ENCODE measurements at places on chromosomes 4 and X.

DNA sequence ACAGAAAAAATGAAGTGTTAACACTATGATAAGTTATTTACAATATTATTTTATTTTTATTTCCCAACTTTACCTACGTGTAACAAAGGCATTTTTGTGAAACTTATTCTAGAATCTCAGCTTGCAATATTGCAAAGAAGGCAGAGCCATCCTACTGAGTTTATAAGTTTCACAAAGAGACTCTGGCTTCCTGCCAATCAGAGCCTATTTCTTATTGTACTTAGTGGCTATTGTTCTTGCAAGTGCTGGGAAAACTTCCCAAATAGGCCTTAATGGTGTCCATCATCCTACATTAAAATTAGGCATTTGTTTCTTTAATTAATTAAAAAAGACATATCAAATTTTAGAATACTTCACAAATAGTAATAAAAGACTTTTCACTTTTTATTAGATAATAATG, 233.2 kb downstream of the EPHA5 start:
- no peak for DNase-seq

- no peak for DNase-seq
Observed at GRCh38 chr4:175702703-175703102, 109.4 kb downstream of the GPM6A start.

DNA sequence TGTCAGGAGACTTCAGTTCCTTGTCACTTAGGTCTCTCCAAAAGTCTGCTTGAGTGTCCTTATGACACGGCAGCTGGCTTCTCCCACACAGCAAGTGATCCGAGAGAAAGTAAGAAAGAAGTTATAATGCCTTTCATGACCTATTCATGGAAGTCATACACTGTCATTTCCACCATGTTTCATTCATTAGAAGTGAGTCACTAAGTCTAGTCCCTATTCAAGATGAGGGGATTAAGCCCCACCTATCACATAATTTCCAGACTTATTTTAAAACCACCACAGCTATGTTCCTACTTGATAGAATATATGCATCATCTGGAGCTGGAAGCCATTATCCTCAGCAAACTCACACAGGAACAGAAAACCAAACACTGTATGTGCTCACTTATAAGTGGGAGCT, 25.2 kb upstream of the COL25A1 start:
- no peak for DNase-seq

- no peak for DNase-seq
Observed at GRCh38 chrX:114390251-114390796, 193.6 kb upstream of the HTR2C start.

DNA sequence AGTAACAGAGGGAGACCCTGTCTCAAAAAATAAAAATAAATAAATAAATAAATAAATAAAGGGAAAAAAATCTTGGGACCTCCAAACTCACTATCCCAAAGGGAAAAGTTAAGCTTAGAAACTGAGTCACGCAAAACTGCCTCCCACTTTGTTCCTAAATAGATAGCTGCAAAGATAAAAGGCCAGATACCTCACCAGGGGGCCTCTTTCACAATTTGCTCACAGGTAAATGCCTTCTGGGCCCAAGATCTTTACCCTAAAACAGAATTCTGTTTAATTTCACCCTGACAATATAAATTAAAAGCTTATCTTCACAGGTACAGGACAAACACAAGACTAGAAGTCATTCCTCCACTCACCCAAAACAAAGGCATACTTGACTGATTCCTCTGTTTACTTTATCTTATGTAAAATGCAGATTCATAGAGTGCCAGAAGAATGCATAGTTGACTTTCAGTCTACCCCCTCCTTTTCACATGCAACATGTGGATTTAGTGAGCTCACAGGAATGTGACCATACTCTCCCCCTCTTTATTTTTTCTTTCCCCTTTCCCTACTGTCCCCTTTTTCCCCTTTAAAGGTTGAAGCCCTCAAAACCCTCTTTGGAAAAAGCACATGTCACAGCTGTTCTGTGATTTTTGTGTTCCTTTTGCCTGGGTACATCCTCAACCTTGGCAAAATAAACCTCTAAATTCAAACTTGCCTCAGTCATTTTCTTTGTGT, 23.4 kb downstream of the ELF2 start:
- DNase-seq: no peak

- no peak for DNase-seq
Observed at GRCh38 chr4:32000846-32001488, 1280.8 kb downstream of the PCDH7 start.

DNA sequence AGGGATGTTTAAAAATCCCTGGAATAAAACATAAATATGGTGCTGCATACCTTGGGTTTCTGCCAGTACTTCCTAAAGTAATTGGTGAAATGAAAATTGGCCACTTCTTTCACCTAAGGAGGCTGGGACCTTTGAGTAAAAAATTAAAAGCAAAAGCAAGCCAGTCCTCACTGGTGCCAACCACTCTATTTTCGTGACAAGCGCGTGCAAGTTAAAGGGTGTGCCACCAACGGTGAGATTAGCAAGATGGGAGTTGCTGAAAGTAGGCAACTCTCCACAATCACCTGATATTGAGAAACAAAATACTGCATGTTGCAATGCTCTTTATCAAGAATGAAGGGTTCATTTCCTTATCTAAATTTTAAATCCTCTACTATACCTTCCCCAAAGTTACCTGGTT, 19.7 kb upstream of the RTL9 start:
- DNase-seq: no peak

- DNase-seq: peak; percentile 77
Observed at GRCh38 chrX:129957241-129958082, 25.0 kb upstream of the BCORL1 start.

GRCh38 chrX:132822634-132823012, 135.8 kb downstream of the HS6ST2 start:
- no peak for DNase-seq

GRCh38 chr4:7976025-7976424, 36.4 kb upstream of the AFAP1 start:
- no peak for DNase-seq

DNA sequence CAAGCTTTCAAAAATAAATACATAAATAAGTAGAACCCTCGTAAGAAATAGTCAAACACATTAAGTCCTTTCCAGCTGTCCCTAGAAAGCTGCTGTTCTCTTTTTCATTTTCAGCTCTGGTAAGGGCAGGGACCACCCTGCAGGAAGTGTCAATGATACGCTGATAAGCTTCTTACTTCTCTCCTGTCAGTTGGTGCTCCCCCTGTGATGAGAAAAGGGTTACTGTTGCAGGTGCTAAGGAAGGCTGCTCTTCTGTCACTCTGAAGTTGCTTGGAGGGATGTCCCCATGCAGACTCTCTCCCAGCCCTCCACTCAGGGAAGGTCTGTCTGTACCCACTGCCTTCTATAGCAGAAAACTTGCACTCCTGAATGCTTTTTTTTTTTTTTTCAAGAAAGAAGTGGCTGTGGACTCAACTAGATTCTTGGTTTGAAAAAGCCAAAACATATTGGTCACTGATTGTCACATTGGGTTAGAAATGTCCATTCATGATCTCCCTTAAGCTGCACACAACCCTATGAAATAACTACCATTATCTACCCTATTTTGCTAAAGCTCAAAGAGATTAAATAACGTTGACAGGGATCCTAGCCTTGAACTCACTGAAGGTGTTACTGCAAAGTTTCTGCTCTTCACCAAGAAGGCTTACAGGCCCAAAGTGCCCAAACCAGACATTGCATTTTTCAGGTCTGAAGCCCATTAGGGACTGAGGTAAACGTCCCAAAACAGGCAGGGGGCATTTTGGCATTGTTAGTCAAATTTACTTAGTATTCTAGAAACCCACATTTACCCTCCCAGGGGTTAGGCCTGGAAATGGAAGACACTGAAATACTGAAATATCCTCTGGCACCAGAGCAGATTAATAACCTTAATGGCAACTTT, 1.2 kb downstream of the CXCL3 start:
- DNase-seq: peak; percentile 7

GRCh38 chr4:138964716-138965426, 50.7 kb upstream of the NOCT start:
- no peak for DNase-seq

DNA sequence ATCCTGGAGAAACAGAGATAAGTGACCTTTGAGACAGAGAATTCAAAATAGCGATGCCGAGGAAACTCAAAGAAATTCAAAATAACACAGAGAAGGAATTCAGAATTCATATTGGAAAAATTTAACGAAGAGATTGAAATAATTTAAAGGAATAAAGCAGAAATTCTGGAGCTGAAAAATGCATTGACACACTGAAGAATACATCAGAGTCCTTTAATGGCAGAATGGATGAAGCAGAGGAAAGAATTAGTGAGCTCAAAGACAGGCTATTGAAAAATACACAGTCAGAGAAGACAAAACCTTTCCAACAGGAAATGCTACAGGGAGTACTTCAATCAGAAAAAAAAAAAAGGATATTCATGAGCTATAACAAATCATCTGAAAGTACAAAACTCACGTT, 185.8 kb downstream of the PARM1 start:
- no peak for DNase-seq

DNA sequence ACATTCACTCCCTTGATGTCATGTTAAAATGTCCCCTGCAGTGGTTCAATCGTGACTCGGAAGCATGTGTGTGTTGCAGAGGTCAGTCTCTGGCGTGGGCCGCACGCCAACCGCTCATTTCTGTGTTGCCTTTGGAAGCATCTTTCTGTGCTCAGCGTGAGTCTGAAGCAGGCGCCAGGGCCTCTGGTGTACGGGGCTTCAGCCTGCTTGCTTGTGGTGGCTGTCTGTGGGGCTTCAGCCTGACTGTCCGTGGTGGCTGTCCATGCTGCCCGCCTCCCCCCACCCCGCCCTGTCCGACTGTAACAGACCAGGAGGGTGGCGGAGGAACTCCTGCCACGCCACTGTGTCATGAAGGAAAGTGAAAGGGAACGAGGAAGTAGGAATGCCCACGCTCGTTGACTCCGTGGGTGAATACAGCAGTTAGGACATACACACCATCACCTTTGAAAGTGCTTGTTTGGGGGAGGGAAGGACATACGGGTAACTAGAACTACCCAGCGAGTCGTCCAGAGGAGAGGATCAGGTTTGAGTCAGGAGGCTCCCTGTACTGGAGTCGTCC, 14.7 kb upstream of the CLCN4 start:
- DNase-seq: no peak

DNA sequence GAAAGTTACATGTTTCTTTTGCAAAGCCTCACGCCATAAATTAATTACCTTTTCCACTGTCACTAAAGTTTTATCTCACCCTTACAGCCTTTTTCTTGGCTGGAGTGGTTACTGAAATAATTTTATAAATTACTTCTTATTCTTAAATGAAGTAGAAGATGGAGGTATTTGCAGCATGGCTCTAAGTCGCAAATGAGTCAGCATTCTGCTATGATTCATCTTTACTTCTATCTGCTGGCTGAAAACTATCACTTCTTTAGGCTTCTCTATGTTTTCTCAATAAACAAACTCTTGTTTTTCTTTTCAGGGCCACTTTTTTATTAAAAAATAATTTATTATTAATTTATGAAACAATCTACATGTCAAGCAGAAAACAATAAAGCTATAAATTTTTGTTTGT, 210.2 kb upstream of the GYPA start:
- no peak for DNase-seq

- DNase-seq: no peak
Observed at GRCh38 chr4:6008092-6008551, 10.1 kb downstream of the C4orf50 start.

GRCh38 chr4:1233641-1234308, 15.2 kb downstream of the CTBP1 start:
- DNase-seq: no peak

DNA sequence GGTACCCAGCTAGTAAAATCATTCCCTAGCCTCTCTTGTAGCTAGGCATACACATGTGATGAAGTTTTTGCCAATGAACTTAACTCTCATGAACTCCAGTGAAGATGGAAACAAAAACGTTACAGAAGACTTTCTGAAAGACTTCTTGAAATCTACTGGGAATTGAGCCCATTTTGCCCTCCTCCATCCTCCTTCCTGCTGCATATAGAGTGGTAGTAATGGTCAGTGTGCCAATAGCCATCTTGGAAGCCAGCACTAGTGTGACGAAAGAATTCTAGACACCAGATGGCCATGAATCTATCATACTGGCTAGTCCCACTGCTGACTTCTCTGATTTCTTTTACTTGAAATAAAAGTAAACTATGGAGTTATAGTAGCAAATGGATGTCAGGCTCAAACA, 30.9 kb upstream of the PPA2 start:
- no peak for DNase-seq

GRCh38 chrX:11867610-11868345, 109.7 kb downstream of the MSL3 start:
- no peak for DNase-seq

- DNase-seq: peak; percentile 12
Observed at GRCh38 chr4:93897559-93897958, 69.0 kb downstream of the ATOH1 start.

- no peak for DNase-seq
Observed at GRCh38 chr4:93529692-93530372, 298.7 kb upstream of the ATOH1 start.
